NCI-H446 (cell line): ENCODE measurements at places on chromosomes 3 and 15.
A peak's percentile ranks its signal among the peaks of the same experiment; 100 is the strongest.

DNA sequence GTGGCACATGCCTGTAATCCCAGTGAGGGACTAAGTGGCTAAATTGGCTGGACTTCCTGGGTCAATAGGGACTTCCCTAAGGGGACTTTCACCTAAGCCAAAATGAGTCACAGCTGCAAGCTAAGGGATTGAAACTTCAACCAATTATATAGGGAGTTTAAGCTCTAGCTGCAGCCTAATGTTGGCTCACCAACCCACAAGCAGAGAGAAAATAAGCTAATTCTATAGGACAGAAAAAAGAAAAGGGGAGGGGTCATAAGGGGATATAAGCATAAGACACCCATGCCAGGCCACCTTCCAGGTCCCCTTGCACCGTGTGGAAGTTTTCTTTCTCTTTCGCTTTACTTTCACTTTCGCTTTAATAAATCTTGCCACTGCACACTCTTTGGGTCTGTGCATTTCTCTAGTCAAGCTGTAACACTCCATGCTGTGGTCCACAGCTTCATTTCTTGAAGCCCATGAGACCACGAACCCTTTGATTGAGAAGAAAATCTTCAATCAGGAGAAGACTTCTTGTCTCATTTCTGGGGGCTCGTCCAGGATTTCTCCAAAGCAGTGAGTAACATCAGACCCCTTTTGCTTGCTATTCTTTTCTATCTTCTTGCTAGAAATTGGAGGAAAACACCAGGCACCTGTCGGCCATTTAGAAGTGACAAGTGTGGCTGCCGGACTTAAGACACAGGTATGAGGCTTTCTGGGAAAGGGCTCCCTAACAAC lies 192.3 kb downstream of the IGSF11 start:
- DNase-seq = no peak

DNA sequence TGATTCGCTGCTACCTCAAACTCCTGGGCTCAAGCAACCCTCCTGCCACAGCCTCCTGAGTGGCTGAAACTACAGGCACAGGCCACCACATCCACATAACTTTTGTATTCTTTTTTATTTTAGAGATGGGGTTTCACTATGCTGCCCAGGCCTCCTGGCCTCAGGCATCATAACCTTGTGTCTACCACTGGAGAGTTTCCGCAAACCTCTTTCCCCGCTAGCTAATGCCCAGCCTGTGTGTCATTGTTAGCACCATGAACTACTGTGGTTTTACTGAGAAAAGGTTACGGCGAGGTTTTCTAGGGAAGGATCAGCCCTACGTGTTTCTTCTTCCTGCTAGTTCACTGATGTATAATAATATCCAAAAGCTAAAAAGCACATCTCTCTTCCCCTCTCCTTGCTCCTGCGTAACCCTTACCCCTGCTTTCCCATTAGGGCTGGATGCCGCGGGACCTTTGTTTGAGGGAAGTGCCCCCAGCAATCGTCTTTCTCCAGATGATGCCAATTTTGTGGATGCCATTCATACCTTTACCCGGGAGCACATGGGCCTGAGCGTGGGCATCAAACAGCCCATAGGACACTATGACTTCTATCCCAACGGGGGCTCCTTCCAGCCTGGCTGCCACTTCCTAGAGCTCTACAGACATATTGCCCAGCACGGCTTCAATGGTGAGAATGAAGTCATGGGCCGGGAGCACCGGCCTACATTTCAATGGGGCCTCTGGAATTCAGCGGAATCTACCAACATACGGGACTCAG lies 113.7 kb downstream of the LIPC start:
- no peak for DNase-seq

DNA sequence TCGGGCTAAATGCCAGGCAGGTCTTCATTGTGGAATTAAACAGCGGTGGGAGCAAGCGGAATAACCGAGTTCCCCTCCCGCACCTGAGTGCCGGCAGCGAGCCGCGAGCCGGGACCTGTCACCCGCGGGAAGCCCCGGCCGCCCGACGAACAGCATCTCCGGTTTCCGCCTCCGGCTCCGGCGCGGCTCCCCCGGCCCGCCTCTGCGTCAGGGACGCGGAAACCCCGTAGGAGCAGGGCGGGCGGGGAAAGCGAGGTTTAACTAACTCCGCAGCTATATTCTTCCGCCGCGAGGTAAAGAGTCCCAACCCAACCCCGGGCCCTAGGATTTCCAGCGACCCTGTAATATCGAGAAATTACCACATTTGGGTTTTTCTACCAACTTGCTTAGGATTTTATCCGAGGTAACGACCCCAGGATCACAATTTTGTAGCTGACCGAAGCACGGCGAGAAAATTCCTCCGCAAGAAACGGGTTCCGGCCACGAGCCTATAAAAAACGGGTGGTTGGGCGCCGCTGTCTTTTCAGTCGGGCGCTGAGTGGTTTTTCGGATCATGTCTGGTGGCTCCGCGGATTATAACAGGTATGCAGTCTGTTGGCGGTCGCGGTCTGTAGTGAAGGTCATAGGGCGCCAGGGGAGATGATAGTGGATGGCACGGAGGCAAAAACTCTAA lies at the start of gene EIF4A2:
Gene EIF4A2 (plus strand): TSS at position 520 of the 673 bp plus-strand sequence. CDS start 34 bp downstream, at position 554.
- DNase-seq = peak; percentile 79

GRCh38 chr3:156637480-156638022 lies 36.8 kb upstream of the TIPARP start:
- DNase-seq = no peak

- no peak for DNase-seq
Measured at GRCh38 chr3:126279853-126280252, 77.4 kb downstream of the KLF15 start.

DNA sequence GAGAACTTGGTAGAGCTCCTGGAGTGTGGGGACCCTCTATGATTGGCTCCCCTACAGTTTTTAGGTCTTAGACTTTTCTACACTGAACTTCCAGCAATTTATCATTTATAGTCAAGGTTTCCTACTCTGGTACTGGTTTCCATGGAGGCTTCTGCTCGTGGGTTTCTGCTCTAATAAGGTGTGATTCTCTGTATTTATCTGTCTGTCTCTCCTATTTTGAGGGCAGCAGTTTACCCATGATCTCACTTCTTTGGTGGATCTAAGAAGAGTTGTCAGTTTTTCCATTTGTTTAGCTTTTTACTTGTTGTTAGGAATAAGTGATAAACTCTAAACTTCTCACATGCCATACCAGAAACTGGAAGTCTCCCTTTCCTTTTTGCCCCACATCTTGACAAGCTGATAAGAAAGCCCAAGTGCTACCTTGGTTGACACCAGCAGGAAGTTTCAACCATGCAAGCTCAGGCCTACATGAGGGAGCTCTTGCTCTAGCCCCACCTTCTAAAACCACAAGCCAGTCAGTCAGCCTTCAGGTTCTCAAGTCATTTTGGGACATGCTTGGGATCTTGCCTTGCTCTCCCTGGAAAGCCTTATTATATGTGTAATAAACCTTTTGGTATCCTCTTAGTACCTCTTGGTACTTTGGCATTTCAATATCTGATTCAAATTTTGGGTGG lies 10.0 kb downstream of the TIMMDC1 start:
- DNase-seq = no peak

DNA sequence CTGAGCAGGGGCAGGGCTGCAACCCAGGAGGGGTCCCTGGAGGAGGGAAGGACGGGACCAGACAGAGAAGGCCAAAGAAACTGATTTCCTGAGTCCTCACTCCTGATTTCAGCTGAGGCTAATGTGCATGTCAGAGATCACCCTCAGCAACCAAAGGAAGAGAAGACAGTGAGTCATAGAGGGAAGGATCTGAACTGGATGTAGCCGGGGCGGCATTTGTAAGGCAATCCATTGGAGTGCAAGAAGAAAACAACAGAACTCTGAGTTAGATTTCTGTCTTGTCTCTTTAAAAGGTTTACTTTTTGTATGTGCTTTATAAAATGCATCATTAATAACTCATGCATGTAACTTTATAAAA lies 105.3 kb upstream of the AGBL1 start:
- no peak for DNase-seq

DNA sequence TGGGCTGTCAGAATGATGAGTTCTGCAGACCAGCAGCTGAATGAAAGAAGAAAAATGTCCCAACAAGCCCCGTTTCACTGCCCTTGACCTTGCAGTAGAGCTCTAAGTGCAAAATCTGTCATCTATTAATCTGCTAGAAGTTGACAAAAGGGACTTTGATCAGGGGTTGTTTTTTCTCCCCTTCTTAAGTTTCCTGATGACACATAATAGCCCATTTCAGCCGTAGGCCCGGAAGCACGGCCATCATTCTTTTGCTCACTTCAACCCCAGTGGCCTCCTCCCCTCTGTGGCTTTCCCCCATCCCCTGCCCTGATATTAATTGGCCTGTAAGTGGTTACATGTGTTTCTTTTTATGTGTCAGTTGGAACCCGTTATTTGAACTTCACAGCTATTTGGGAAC lies 298.9 kb downstream of the RPLP1 start:
- DNase-seq = no peak

DNA sequence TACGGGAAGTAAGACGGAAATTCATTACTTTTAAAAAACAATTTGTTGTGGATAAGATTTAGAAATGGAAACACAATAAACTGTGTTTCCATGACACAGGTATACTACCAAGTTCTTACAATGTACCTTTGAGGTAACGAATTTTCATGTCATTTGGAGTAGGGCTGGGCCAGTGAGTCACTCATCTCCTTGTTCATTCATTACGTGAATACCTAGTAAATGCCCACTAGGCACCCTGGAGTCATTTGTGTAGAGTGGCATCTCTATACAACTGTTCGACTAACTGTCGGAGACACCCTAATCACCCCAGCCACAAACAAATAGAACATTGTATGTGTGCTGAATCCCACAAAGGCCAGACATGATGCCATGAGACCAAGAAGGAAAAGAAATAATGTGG lies 94.8 kb downstream of the IGF1R start:
- DNase-seq = no peak

DNA sequence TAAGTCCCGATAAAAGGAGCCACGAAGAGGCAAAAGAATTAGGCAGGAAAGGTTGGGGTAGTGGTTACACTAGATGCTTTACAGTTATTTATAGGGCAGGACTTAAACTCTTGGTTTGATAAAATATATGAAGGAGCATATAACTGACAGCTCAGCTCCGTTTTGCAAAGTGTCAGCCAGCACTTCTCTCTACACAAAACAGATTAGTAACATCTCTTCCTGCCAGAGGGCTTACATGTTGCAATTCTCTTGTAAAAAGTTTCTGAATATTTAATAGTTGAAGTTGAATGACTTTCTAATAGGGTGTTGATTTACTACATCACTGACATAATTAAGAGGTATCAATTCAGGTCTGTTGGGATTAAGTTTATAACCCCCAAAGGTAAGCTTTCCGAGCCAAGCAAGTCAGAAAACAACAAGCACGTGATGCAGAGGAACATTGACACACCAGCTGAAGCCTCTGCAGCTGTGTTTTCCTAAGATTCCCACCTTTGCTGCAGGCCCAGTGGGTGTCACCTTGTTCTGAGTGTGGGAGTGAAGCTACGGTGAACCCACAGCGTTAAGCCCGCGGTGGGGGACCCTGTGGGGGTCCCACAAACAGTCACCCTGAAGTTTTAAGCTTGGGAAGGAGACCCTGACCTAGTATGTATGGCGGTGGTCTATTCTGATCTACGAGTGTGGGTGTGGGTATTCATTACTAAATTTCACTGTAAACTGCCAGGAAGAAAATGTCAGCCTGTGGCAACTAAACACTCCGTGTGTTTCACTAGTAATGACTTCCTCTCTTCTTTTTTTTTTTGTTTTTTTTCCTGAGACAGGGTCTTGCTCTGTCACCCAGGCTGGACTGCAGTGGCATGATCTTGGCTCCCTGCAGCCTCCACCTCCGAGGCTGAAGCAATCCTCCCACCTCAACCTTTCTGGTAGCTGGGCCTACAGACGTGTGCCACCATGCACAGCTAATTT lies 22.0 kb upstream of the ATP13A3 start:
- no peak for DNase-seq

- no peak for DNase-seq
Measured at GRCh38 chr3:122800031-122800430, 5.2 kb downstream of the SLC49A4 start.

- no peak for DNase-seq
Measured at GRCh38 chr3:1551741-1552140, 458.9 kb downstream of the CNTN6 start.
